ENCODE measurements at places on chromosomes 6 and 20. TPM values are rescaled to one million over a fixed set of nuclear protein-coding genes. Genes with fewer than 3 reads are reported as not detected.

DNA sequence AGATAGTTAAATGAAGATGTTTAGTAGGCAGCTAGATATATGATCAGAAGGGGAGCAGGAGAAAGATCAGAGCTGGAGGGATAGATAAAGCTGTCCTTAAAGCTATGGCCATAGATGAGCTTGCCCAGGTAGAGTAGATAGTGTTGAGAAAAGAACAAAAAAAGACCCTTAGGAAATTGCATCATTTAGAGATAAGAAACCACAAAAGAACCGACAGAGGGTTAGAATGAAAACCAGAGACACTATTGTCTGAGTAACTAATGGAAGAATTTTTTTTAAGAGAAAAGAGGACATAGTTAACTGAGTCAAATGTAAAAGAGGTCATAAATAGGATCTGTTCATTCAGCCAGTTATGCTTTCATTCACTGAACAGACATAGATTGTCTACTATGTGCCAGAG, 101.8 kb downstream of the TNFAIP3 start:
- no peak overlapping the region for H3K4me3 ChIP-seq
- no peaks in the 10 kb centered on the region for H3K4me1 ChIP-seq
- H3K36me3 ChIP-seq, result no peaks in the 10 kb centered on the region
- H3K27me3 ChIP-seq, result no peaks in the 10 kb centered on the region

DNA sequence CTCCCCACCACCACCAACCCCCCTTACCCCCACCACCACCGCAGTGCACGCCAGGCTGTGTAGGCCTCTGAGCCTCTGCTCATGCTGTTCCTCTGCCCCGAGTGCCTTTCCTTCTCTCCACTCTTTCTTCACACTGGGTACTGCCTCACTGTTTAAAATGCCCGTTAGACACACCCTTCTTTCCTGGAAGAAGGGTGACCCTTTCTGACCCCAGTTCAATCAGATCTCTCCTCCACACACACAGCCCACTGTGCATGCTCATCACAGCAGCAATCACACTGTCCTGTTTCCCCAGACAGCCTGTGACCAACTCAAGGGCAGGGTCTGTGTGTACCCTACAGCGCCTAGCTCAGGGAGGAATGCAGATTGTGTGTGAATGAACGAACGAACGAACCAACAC, 10.0 kb downstream of the TMEM74B start:
- H3K27ac ChIP-seq, result no peak overlapping the region
- no peaks in the 10 kb centered on the region for H3K27me3 ChIP-seq
- DNase-seq, result no peak
- no peaks in the 10 kb centered on the region for H3K36me3 ChIP-seq

DNA sequence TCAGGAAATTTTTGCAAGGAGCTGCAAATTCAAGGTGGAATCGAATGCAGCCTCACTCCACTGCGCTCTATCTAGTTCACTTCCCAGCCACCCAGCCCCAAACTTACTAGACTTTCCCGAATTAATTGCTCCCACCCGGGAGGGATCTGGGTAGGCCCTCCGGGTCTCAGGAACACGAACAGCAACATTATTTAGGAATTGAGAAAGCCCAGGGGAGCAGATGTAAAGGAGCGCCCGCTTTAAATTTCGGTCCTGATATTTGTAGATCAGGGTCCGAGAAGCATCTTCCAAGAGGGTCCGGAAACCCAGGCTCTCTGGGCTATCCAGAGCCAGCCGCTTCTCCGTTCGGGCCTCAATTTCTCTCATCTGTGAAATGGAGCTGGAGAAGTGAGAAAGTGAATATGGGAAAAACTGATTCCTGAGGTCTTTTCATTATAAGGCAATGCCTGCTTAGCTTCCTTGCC, 490 bp upstream of the ID1 start:
- DNase-seq, result no peak
- H3K27ac ChIP-seq, result peak overlapping the region; percentile 79
- no peaks in the 10 kb centered on the region for H3K27me3 ChIP-seq
- H3K36me3 ChIP-seq, result no peaks in the 10 kb centered on the region
- H3K4me3 ChIP-seq, result peak overlapping the region; percentile 58

- no peak overlapping the region for H3K4me3 ChIP-seq
- DNase-seq, result no peak
- H3K36me3 ChIP-seq, result no peaks in the 10 kb centered on the region
- peaks cover 8% of the 10 kb centered on the region for H3K4me1 ChIP-seq
Observed at GRCh38 chr6:107962723-107963122, 4.7 kb upstream of the SEC63 start.

DNA sequence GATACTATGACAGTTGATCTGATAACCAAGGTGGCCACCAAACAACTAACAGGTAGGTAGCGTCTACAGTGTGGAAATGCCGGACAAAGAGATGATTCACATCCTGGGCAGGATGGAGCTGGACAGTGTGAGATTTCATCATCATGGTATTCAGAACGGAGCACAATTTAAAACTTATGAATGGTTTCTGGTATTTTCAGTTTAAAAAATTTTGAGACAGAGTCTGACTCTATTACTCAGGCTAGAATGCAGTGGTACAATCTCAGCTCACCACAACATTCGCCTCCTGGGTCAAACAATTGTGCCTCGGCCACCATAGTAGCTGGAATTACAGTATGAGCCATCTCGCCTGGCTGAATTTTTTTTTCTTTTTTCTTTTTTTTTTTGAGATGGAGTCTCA, 43.8 kb downstream of the CEP57L1 start:
- H3K36me3 ChIP-seq, result peaks cover 8% of the 10 kb centered on the region
- no peaks in the 10 kb centered on the region for H3K4me1 ChIP-seq
- no peak for DNase-seq
- H3K27ac ChIP-seq, result no peak overlapping the region

GRCh38 chr6:7479801-7480266, 61.6 kb upstream of the DSP start:
- no peak overlapping the region for H3K4me3 ChIP-seq
- no peak overlapping the region for H3K27ac ChIP-seq
- no peak for DNase-seq
- H3K36me3 ChIP-seq, result no peaks in the 10 kb centered on the region
- no peaks in the 10 kb centered on the region for H3K4me1 ChIP-seq

DNA sequence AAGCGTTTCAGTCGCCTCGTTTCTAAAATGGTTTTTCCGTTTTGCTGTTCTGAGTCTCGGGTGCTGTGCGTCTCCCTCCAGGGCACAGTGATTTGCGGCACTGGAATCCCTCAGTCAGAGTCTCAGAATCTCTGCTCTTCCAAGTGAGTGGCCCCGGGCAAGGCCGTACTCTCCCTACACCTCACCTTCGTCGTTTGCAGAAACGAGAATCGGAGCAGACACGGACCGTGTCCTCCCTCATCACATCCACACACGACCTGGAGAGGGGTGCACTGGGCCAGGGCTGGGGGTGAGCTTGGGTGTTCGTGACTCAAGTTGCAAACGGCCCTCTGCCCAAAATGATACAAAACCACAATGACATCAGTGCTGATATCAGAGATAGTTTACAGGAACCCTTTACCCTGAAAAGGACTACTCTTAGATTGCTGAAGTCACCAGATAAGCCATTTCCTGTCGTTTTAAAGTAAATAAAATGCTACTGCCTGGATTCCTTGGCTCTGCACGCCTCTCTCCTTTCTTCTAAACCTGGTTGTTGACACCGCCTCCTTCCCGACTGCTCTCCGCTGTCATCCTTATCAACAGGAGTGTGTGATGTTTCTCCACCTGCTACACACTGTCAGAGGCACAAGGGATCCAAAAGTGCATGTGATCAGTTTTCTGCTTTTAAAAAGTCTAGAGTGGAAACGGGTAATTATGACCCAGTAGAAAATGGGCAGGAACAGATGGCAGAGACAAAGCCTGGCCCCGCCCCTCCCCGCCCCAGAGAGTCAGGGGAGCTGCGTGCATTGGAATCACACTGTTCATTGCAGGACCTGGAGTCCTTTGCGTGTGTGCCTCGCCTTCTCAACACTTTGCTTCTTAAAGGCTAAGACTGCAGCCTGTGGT, 38.4 kb downstream of the KIF25 start:
- H3K4me1 ChIP-seq, result peaks cover 9% of the 10 kb centered on the region
- peak overlapping the region; percentile 46 for H3K4me3 ChIP-seq
- H3K27me3 ChIP-seq, result no peaks in the 10 kb centered on the region
- peak overlapping the region; percentile 70 for H3K27ac ChIP-seq

The MAPK13 gene
- total RNA-seq, result 1.8 TPM

The SEMG1 gene
- total RNA-seq, result not detected

The POLR1C gene
- 18.2 TPM for total RNA-seq

DNA sequence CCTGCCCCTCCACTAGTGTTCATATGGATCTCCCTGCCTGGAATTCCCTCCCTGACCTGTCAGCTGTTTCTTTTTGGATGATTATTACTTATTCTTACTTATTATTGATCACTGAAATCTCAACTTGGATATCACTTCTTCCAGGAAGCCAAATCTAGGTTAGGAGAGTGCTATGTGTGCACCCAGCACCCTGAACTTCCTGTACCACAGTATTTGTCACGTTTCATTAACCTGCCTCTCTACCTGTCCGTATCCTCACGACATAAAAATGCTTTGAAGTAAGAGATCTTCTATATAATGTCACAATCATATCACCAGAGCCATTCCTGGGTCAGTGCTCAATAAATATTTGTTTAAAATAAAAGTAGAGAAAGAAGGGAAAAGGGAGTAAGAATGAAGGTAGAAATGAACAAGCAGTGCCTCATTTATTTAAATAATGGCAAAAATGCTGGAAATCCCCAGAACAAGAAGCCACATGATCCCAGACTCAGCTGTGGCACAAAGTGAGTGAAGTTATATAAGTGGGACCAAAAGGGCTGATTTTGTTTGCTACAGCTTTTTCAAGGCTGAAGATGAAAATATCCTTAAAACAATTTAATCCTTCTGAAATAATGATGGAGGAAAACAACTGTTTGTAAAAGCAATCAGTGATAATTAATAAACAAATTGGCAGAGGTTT, 88.0 kb upstream of the MANEA start:
- H3K27ac ChIP-seq, result no peak overlapping the region
- no peak for DNase-seq
- no peak overlapping the region for H3K4me3 ChIP-seq
- H3K36me3 ChIP-seq, result no peaks in the 10 kb centered on the region
- H3K27me3 ChIP-seq, result no peaks in the 10 kb centered on the region

- H3K36me3 ChIP-seq, result no peaks in the 10 kb centered on the region
- no peak for DNase-seq
- H3K27me3 ChIP-seq, result no peaks in the 10 kb centered on the region
- no peak overlapping the region for H3K4me3 ChIP-seq
- H3K27ac ChIP-seq, result no peak overlapping the region
- no peaks in the 10 kb centered on the region for H3K4me1 ChIP-seq
Observed at GRCh38 chr20:45583502-45583901, 4.4 kb upstream of the WFDC8 start.

The SRMS gene
- not detected for total RNA-seq

The SMLR1 gene
- not detected for total RNA-seq

DNA sequence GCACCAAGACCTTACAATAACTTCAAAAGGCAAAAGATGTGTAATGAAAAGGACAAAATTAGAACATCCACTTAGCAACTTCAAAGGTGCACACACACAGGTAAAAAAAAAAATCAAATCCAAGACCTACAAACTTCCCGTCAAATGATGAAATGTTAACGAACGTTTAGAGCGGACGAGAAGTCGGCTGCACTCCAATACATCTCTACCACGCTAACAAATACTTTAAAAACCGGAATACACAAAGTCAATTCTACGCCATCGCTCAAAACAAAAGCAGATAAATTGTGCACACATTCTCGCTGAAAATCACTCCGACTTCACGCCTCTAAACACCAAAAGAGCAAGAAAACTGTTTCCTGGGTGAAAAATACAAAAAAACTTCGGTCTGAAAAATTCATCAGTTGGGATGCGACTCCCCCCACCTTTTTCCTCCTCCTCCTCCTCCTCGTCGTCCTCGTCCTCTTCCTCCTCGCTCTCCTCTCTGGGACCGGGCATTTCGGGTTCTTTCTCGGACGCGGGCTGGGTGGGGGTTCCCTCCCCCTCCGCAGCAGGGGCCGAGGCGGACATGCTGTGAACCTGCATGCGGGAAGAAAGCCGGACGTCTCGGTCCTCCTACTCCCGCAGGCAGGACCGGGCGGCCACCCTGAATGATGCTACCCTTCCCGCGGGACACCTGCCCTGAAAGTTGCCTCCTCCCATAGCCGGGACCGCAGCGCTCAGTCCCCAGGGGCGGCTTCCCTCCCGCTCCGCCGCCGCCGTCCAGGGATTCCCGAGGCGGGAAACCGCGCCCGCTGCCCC, 712 bp downstream of the DEK start:
- no peaks in the 10 kb centered on the region for H3K27me3 ChIP-seq
- DNase-seq, result no peak
- no peaks in the 10 kb centered on the region for H3K36me3 ChIP-seq
- peaks cover 41% of the 10 kb centered on the region for H3K4me1 ChIP-seq
- H3K27ac ChIP-seq, result peak overlapping the region; percentile 100

- H3K27ac ChIP-seq, result peak overlapping the region; percentile 52
- no peak overlapping the region for H3K4me3 ChIP-seq
- DNase-seq, result no peak
- no peaks in the 10 kb centered on the region for H3K4me1 ChIP-seq
Observed at GRCh38 chr6:111666847-111667246, 61.2 kb upstream of the TRAF3IP2 start.

The OR2B3 gene
- not detected for total RNA-seq

The FGD2 gene
- total RNA-seq, result 23.8 TPM
